Stimulated activated naive CD4-positive, alpha-beta T cell (primary cell): ENCODE measurements at places on chromosomes 1 and 21.
A peak's percentile ranks its signal among the peaks of the same experiment; 100 is the strongest.

- DNase-seq: no peak
Measured at GRCh38 chr1:155437405-155437804, 116.7 kb downstream of the RUSC1 start.

GRCh38 chr1:109995536-109995935 is 11.0 kb downstream of the AHCYL1 start:
- DNase-seq: no peak

- peak; percentile 75 for DNase-seq
Measured at GRCh38 chr1:172394141-172394751, 26.2 kb upstream of the C1orf105 start.

- DNase-seq: no peak
Measured at GRCh38 chr1:154208677-154209388, 2.7 kb upstream of the CFAP141 start.

DNA sequence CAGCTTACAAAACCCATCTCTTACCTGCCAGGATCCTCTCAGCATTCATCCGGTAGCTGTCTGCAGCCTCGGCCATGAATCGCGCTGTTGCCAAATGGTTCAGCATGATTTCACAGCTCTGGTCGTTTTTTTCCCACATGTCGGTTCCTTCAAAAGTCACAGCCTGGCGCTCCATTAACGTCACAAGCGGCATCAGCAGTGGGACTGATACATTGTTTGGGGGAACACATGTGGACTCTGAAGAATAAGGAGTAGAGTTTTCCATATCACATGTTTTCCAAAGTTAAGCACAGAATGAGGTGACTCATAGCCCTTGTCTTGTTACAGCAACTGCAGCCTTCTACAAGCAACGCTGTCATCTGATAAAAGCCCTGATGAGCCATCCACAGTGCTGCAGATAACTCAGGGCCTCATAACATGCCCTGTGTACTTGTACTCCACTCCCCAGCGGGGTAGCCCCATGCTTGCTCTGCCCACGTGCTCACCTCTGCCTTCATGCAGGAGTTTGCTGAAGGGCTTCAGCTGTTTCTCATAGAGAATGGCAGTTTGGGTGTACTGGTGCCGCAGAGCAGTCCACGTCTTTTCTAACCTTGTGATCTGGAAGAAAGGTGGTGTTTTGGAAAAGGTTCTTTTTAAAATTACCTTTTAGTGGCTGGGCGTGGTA is 114.2 kb downstream of the BCAR3 start:
- DNase-seq: no peak

DNA sequence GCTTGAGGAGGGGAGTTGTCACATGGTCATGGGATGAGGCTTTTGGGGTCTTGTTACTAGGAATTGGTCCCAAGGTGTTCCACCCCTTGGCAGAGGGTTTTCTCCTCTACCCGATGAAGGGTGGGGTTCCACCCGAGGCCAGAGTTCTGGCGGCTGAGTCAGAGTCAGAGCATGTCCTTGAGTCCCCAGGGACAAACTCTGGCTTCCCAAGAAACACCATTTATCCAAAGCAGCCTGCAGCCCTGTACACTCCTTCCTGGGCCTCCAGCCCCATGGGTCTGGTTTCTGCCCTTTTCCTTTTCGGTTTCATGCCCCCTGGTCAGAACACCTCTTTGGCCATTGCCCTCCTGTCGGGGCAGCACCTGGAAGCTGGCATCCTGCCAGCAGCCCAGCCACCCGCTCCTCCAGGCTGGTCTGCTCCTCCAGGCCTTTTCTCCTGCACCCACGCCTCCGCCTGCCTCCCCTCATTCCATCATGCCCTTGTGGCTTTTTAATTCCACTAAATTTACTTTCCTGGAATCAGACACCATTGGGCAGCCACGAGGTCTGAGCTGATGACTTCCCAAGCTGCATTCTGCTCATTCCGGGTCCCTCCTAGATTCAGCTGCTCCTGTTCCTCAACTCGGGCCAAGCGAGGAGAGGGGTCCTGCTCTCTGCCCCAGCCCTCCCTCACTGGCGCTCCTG is 301.7 kb upstream of the VAMP3 start:
- DNase-seq: no peak

- DNase-seq: no peak
Measured at GRCh38 chr1:33161061-33161681, 20.7 kb downstream of the TRIM62 start.

DNA sequence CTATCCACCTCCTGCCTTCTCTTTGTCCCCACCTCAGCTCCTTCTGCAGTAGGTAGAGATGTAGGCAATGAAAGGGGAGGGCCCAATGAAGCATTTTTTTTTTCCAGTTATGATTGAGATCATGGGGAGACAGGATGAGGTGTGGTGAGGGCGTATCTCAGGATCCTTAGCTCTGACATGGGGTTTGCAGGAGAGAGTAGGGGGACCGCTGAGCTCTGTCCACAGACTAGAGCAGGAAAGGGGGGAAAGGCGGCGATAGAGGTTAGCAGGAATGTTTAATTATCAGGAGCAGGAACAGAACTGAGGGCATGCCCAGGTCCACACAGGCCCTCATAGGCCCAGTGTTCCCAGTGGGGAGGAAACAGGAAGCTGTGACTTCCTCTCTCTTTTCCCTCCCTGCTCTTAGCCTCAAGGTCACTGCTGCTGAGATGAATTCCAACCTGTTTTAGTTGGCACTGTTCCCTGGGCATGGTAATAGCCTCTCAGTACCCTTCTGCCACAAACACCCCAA is 901 bp upstream of the RXFP4 start:
- no peak for DNase-seq
